ENCODE measurements at places on chromosomes 4 and X.

GRCh38 chr4:89658701-89659024 is 178.3 kb downstream of the SNCA start:
- no peak for DNase-seq

DNA sequence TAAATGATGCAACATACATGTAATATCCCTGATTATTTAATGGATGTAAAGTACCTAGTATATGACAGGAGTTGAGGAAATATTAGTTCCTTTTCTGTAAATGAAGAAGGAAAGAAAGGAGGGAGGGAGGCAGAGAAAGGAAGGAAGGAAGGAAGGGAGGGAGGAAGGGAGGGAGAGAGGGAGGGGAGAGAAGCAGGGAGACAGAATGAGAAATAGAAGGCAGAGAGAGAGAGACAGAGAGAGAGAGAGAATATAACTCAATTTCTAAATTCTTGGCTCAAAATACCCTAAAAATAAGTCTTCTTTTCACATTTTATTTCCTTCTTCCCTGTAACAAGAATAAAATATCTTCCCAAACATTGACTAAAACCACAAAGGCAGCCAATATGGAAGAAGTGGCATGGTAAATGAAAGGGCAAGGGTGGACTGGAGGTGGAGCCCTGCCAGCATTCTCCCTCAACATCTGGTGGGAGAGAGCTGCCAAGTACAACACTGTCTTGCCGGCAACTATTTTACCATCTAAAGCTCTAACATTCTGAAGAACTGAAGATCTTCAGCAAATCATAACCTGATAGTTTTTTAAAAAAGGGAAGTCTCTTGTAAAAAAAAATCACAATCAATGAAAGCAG is 245.1 kb downstream of the PPP3CA start:
- no peak for DNase-seq

DNA sequence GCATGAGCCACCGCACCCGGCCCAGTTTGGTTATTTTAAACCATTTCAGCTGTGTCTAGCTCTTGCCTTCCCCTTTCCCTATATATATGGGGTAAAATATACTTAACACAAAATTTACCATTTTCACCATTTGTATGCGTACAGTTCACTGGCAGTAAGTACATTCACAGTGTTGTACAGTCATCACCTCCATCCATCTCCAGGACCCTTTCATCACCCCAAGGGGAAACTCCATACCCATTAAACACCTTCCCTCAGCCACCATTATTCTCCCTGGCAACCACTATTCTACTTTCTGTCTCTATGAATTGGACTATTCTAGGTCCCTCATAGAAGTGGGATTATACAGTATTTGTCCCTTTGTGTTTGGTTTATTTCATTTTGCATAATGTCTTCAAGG is 106.4 kb downstream of the TMEM131L start:
- DNase-seq: no peak

DNA sequence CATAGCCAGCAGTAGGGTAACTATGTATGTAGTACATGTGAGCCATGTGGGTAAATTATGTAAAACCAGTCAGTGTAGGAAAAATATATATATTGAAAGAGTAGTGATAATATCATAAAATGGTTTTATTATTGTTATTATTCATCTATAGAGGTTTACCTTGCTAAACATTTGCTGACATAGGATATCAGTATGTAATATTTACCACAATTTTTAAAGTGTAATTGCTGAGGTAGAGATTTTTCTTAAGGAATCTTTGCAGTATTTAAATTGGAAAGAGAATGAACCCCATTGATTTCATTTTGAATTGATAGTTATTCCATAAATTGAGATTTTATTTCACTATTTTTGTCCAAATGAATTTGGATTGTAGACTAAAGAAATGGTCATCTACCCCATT is 27.1 kb downstream of the SLAIN2 start:
- DNase-seq: no peak

DNA sequence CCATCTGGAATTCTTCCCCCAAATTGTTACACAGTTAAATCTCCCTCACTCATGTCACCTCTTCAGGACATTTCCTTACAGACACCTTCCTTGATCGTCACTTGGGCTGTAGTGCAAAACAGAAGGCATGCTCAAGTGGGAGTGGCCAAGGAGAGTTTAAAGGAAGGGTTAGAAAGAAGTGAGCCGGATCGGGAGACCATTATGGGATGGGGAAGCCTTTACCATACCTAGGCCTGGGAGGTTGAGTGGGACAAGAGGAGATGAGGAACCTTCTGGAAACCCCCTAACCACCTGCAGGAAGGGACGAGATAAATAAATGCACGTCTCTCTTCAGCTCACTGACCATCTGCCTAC is 102.7 kb downstream of the UCHL1 start:
- DNase-seq: no peak

DNA sequence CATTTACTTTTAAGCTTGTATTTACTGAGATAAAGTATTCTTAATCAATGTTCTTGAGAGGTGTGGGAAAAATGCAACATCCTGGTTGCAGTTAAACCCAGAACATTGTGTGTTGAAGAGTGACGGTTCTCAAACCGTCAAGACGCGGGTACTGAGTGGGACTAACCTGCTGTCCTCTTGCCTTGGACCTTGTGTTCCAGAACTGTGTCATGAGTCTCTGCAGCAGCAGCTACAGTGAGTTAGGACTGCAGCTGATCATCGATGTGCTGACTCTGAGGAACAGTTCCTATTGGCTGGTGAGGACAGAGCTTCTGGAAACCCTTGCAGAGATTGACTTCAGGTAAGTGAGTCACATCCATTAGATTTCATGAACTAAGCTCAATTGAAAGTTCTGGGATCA is 59.7 kb downstream of the HTT start:
- DNase-seq: no peak

DNA sequence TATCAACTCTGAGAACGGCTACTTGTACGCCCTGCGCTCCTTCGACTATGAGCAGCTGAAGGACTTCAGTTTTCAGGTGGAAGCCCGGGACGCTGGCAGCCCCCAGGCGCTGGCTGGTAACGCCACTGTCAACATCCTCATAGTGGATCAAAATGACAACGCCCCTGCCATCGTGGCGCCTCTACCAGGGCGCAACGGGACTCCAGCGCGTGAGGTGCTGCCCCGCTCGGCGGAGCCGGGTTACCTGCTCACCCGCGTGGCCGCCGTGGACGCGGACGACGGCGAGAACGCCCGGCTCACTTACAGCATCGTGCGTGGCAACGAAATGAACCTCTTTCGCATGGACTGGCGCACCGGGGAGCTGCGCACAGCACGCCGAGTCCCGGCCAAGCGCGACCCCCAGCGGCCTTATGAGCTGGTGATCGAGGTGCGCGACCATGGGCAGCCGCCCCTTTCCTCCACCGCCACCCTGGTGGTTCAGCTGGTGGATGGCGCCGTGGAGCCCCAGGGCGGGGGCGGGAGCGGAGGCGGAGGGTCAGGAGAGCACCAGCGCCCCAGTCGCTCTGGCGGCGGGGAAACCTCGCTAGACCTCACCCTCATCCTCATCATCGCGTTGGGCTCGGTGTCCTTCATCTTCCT is 2.7 kb downstream of the PCDH10 start:
- DNase-seq: peak; percentile 10

DNA sequence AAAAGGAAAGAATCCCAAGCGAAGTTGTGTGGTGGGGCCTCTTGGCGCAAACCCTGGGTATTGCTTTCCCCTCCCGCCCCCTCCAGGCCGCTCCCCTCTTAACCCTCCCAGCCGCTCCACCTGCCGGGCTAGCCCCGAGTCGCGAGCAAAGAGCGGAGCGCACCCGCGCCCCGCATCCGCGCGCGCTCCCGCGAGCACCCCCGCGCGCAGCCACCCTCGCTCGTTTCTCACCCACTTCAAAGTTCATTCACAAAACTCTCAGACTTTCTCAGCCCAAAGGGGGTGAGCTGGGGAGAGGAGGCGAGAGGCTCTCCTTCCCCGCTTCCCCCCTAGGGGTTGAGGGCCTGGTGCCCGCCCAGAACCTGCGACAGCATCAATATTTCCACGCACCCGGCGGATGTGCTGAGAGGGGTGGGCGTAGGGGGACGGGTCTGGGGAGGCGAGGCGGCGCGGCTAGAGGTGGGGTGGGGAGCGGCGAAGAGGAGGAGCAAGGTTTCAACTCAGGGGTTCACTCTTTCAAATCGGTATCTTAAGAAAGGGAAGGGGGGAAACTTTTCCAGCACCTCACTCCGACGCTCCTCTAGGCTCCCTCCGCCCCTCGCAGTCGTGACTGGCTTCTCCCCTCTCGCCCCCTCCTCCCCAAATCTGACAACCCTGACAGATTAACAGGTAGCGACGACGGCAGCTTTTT is 1.8 kb downstream of the MAML3 start:
- peak; percentile 42 for DNase-seq

DNA sequence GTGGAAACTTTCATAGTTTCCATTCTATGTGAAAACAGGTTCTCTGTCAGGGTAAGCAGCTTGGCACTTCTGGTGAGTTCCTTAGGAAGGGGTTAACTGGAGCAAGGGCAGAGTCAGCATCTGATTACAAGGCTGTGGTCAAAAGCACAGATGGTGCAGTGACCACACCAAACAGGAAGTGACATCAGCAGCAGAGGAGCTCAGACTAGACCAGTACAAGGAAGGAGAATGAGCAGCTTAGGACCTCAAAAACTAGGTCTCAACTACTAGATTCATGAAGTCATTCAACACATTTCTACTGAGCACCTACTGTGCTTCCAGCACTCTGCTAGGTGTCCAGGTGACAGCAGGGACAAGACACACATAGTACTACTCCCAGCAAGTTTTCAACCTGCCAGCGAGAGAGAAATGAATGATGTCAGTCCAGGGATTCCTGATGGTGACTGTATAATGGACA is 130.2 kb downstream of the AMELX start:
- no peak for DNase-seq

DNA sequence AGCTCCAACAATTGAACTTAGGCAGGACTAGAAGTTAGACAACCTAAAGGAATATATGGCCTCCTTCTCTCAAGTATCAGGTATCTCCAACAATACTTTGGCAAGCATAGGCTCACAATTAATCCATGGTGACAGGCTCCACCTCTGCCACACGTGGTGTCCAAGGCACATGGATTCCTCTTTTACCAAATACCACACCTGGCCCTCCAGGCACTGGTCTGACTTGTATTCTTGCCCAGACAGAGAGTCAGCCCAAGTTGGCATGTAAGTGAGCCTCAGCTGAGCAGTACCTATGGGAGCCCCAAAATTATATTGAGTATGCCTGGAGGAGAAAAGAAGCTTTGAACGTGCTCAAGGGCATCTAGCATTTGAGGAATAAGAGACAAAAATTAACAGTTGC is 19.6 kb downstream of the SRPX2 start:
- DNase-seq: no peak

GRCh38 chr4:152281211-152281610 is 254.7 kb downstream of the FBXW7 start:
- no peak for DNase-seq

DNA sequence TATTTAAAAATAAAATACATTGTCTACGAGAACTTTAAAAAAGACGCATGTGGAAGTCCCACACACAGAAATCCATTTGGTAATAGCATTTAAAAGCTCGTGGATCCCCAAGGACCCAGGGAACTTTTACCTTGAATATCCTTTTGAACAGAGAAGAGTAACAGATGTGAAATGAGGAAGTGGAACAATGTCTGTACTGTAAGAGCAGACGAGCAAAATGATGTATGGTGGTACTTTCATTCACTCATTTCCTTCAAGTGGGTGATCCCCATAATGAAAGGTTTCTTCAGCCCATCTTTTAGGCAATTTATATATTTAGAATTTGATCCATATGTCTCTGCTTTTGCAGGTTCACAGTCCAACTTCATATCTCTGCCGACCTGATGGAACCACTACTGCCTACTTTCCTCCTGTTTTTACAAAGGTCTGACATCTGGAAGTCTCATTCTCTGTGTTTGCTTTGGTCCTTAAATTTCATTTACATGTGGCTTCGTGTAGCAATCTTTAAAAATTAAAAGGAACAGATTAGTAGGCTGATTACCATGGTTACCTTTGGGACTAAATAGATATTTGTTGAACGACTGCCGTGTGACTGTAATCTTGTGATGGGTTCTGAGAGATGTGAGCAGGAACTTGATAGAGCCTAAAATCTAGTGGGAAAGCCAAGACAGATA is 188.4 kb downstream of the PALLD start:
- no peak for DNase-seq

GRCh38 chr4:141074098-141074878 is 59.0 kb downstream of the RNF150 start:
- no peak for DNase-seq

DNA sequence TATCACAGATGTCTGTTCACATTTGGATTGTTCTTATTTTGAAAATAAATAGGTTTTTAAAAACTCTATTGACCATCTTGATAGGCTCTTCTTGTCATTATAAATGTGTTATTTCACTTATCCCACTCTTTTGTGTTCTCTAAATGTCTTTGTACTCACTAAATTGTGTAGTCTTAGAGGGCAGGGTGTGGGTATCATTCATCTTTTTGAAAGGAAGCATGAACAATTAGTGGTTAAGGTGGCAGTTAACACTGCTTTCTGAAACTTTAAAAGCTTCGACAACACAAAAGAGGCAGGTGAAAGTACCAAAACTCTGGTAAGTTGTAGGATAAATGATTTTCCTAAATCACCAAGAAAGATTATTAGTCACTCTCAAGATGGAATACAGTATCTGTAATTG is 83.2 kb downstream of the IL15 start:
- no peak for DNase-seq

DNA sequence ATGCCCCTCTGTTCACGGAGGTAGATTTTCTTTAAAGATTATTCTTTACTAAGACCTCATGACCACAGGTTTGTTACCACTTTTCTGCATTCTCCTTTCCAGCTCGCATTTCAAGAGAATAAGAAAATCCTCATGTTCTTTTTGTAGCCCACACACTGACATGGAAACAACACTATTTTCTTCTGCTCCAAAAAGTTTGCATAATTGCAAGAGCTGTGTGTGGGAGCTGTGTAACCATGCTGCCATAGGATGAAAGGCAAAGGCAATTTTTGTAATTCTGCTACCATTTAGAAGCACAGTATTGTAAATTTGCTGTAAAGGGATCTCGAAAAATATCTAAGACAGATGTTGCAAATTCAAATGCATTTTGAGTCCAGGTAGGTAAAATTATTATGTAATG is 302.4 kb upstream of the EMCN start:
- DNase-seq: no peak

DNA sequence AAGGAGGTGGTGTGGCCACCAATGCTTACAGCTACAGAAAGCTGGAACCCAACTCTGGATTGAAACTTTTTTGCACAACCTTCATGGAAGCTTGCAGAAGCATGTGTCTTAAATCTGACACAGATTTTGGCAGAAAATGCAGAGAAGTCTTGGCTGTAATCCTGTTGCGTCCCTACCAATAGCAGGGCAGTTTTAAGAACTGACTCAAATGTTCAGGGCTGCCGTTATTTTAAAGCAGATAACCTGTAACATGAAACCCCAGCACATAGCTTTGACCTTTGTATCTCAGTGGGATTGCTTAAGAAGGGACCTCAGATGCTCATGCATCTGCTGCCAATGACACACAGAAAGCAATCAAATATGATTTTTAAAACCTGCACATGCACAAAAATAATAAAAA is at the start of gene VEGFD:
Gene VEGFD (minus strand): TSS at position 110 of the 400 bp plus-strand sequence. CDS start 467 bp downstream, outside the sequence.
- no peak for DNase-seq

All from 8988T (cell line).